Activated T-cell treated with anti-CD3 and anti-CD28 coated beads, Interleukin-2, amount 50 U/mL, for 24 hours (primary cell): ENCODE measurements at places on chromosomes 7 and 10.

GRCh38 chr7:26298472-26299058 lies 6.9 kb downstream of the SNX10 start:
- no peak overlapping the region for H3K27ac ChIP-seq
- no peaks in the 10 kb centered on the region for H3K27me3 ChIP-seq
- H3K4me3 ChIP-seq = no peak overlapping the region
- DNase-seq = no peak
- peaks cover 22% of the 10 kb centered on the region for H3K4me1 ChIP-seq

DNA sequence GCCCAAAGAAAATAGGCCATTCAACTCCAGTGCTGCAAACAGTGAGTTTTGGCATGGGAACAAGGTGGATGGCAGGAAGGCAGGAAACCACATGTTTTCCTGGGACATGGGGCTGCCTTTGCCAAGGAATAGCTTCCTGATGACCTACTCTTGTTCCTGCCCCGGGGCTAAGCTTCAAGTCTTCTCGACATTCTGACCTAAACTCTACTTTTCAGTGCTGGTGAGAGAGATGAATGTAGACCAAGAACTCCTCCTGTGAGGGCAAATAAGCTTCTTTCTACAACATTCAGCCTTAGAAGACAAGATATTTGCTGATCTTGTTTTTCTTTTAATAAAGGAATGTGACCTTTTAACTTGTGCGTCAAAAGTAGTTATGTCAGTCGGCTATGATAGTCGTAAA lies 199.0 kb downstream of the GPR37 start:
- no peak overlapping the region for H3K27ac ChIP-seq
- no peak overlapping the region for H3K4me3 ChIP-seq
- no peaks in the 10 kb centered on the region for H3K4me1 ChIP-seq
- no peaks in the 10 kb centered on the region for H3K36me3 ChIP-seq

DNA sequence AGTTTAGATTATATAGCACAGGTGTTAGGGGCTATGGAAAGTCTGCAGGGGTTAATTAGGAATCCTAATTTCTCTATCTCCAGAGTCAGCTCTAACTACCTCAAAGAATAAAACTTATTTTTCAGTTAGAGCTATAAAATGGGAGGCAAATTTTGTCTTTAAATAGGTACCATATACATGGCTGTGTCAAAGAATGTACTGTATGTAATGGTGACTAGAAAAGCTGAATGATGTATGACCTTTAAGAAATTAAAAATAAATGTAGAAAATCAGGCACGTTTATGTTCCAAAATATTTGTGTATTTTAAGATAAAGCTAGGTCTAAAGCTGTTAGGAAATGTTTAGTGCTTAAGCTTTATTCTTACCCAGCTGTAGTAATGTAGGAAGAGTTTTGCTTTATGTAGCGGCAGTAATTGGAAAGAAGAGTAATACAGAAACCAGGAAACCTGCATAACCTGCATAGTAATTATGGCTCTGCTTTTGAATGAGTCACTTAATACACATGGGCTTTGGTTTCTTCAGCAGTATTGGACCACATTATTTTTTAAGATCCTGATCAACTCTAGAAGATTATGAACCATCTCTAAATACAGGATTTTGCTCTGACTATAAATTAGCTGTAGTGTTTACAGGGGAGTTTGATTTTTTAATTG lies 85.0 kb downstream of the KMT2E start:
- H3K4me1 ChIP-seq = peaks cover 71% of the 10 kb centered on the region
- peaks cover 87% of the 10 kb centered on the region for H3K36me3 ChIP-seq
- peak overlapping the region; percentile 89 for H3K27ac ChIP-seq
- no peak overlapping the region for H3K4me3 ChIP-seq
- H3K27me3 ChIP-seq = no peaks in the 10 kb centered on the region
- DNase-seq = no peak

DNA sequence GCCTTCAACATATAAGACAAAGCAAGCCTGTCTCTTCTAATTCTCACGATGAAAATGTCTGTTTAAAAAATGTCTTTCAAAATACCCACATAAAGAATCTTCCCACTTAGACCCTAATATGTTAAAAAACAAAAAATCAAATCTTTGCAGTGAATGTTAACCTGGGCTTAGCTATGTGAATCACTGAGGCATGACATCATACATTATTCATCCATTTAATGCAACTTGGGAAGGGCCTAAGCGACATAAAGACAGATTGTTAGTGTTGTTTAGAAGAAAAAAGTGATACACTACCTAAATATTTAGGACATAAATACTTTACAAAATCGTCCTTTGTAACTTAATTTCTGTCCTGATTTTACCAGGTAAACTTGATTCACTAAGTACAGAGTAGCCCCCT lies 648.5 kb upstream of the NRP1 start:
- no peaks in the 10 kb centered on the region for H3K36me3 ChIP-seq
- H3K4me1 ChIP-seq = no peaks in the 10 kb centered on the region
- DNase-seq = no peak
- no peaks in the 10 kb centered on the region for H3K27me3 ChIP-seq

DNA sequence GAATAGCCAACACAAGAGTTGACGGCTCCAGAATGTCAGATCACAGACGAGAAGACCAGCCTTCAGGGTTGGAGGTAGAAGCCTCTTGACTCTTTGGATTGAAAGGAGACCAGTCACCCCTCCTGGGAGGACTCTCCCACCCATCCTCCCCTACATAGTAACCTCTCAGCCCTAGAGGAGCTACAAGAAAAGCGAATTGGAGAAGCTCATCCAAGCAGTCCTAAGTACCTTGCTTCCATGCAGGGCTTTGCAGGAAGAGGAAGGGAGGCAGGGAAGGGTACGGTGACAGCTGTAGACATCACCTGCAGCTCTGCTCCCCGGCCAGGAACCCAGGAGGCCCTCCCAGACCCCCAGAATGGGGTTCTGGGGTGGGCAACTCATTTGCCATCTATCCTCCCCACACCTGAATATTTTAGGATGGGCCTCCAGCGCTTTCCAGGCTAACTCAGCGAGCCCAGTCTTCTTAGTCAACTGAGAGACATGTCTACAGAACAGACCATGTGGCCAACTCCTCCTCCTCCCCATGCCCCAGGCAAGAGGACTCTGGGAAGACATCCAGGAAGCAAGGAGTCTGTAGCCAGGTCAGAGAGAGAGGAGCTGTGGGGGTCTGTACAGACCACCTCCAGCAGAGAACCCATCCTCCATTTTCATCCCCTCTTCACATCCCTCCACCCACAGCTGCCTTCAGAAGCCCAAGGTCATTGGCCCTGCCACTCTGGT lies 55.6 kb upstream of the LBX1 start:
- H3K4me1 ChIP-seq = peaks cover 7% of the 10 kb centered on the region
- no peaks in the 10 kb centered on the region for H3K36me3 ChIP-seq
- H3K27ac ChIP-seq = no peak overlapping the region
- no peak overlapping the region for H3K4me3 ChIP-seq
- H3K27me3 ChIP-seq = peaks cover 83% of the 10 kb centered on the region

GRCh38 chr10:128068398-128069285 lies 57.6 kb downstream of the MKI67 start:
- H3K27ac ChIP-seq = no peak overlapping the region
- no peak for DNase-seq
- peaks cover 96% of the 10 kb centered on the region for H3K36me3 ChIP-seq

DNA sequence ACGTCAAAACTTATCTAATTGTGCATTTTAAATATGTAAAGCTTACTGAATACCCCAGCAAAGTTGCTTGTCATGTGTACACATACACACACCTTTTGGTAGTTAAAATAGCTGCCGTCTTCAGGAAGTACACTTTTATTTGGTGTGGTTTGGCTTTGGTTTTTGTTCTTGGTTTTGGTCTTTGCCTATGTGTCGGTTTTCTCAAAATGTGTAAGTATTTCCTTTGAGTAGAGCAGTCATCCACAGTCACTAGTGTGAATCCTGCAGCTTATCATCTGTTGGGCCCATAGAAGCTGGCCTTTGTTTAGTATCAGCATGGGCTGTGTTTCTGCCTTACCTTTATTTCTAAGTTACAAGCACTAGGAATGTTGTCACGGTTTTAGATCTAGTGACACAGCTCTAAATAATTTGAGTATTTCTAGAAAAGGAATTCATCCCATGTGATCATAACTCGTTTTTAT lies 35.3 kb downstream of the NET1 start:
- H3K27ac ChIP-seq = peak overlapping the region; percentile 56
- no peak for DNase-seq
- peaks cover 16% of the 10 kb centered on the region for H3K36me3 ChIP-seq
- peaks cover 56% of the 10 kb centered on the region for H3K4me1 ChIP-seq

GRCh38 chr10:32141018-32141807 lies 85.0 kb upstream of the KIF5B start:
- no peak for DNase-seq
- no peaks in the 10 kb centered on the region for H3K27me3 ChIP-seq
- H3K27ac ChIP-seq = no peak overlapping the region
- peaks cover 1% of the 10 kb centered on the region for H3K4me1 ChIP-seq

DNA sequence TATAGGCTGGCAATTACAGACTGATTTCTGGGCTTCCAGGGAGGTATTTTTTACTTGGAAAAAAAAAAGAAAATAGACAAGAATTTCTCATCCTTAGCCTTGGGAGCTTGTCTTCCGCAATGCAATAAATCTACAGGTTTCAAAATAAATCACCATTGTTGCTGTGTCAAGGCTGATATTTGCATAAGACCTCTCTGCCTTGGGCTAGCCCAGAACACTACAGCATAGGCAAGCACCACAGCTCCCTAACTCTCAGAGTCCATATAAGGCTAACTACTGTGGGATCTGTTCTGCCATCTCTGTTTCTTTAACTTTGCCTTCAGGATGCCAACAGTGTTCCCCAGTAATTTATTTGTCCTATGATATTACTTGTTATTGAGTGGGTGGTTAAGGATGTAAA lies 64.4 kb downstream of the ZWINT start:
- DNase-seq = no peak
- no peaks in the 10 kb centered on the region for H3K36me3 ChIP-seq
- H3K4me1 ChIP-seq = no peaks in the 10 kb centered on the region

DNA sequence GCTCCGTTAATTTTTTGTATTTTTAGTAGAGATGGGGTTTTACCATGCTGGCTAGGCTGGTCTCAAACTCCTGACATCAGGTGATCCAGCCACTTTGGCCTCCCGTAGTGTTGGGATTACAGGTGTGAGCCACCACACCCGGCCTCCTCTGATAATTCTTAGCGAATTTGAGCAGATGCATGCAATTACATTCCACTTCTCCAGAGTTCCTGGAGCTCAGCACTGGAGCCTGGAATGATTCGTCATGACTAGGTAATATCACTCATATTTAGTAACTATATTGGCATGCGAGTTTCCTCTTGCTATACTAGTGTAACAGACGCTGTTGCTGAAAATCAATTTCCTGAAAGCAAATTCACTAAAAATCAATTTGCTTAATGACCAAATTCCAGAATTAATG lies 86.8 kb downstream of the MKX start:
- no peak overlapping the region for H3K4me3 ChIP-seq
- no peak overlapping the region for H3K27ac ChIP-seq
- peaks cover 1% of the 10 kb centered on the region for H3K4me1 ChIP-seq
- H3K27me3 ChIP-seq = peaks cover 27% of the 10 kb centered on the region
- no peak for DNase-seq
- no peaks in the 10 kb centered on the region for H3K36me3 ChIP-seq

DNA sequence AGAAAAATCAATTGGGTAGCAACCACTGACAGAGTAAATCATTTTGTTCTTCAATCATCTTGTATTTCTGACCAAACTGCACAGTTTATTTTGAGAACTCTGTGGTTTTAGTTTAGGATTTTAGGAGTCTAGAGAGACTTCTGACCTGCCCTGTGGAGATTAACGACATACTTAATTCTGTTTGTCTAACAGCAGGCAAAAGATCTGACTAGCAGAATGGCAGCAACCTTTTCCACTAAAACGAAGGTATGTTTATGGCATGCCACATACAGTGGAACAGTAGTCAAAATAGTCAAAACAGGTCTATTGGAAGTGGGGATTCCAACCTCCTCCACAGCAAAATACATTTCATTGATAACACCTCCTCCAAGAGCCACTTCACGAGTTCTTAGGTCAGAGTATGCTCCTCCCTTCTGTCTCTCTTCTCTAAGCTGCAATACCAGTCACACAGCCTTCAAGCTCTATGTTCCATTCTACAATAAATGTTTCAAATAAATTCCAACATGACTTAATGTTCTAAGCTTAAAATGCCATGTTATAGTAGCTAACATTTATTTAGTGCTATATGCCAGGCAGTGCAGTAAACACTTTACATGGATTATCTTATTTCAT lies 34.4 kb downstream of the NRCAM start:
- H3K4me1 ChIP-seq = peaks cover 34% of the 10 kb centered on the region
- H3K4me3 ChIP-seq = no peak overlapping the region
- peaks cover 50% of the 10 kb centered on the region for H3K27me3 ChIP-seq
- H3K27ac ChIP-seq = no peak overlapping the region

DNA sequence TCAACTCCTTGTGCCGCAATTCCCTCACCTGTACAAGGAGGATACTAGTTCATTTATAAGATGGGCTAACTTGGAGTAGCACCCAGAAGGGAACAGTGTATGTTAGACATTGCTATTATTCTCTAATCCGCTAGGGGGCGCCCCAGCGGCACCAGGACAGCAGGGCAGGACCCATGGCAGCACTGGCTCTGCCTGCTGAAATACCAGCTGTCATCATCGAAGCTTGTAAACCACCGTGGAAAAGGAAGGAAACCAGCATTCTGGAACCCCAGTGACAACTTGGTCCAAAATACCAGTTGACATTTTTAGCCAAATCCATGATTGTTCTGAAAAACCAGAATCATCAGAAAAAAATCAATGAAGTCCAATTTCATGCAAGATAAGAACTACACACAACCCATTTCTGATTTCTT lies 134.4 kb downstream of the ITGA8 start:
- DNase-seq = peak; percentile 41
- H3K27me3 ChIP-seq = peaks cover 8% of the 10 kb centered on the region
- H3K4me1 ChIP-seq = no peaks in the 10 kb centered on the region

DNA sequence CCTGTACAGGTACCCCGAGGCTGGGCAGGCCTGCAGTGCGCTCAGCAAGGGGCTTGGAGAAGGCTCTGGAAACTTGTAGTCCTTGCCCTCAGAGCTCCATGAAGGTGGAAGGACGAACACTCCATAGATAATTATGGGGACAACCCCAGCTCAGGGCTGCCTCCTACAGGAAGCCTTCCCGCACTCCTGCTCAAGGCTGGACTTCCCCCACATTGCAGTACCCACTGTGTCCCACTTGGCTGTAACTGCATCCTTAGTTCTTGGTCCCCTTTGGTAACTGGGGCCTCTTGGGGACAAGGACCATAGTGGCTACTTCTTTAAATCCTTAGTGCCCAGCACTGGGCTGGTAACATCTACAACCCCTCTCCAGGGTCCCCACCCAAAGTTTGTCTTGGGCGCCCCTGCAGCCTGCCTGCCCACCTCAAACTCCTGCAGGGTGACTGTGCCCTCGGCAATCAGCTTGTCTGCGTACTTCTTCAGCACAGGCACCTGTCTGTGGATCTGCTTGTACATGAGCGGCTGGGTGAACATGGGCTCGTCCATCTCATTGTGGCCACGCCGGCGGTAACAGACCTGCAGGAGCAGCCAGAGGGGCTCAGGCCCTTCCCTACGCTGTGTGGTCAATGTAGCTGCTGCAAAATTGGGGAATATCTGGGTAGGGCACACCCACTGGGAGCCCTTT lies 17.1 kb downstream of the OGDHL start:
- no peaks in the 10 kb centered on the region for H3K36me3 ChIP-seq
- H3K27me3 ChIP-seq = peaks cover 5% of the 10 kb centered on the region
- H3K4me1 ChIP-seq = no peaks in the 10 kb centered on the region
